ENCODE measurements at places on chromosomes 11 and 22. TPM values are rescaled to one million over a fixed set of nuclear protein-coding genes. Genes with fewer than 3 reads are reported as not detected.

Gene APOL1
- 15.2 TPM for total RNA-seq

Gene FHIP1B
- 12.2 TPM for total RNA-seq

Gene TP53I11
- 39.4 TPM for total RNA-seq

DNA sequence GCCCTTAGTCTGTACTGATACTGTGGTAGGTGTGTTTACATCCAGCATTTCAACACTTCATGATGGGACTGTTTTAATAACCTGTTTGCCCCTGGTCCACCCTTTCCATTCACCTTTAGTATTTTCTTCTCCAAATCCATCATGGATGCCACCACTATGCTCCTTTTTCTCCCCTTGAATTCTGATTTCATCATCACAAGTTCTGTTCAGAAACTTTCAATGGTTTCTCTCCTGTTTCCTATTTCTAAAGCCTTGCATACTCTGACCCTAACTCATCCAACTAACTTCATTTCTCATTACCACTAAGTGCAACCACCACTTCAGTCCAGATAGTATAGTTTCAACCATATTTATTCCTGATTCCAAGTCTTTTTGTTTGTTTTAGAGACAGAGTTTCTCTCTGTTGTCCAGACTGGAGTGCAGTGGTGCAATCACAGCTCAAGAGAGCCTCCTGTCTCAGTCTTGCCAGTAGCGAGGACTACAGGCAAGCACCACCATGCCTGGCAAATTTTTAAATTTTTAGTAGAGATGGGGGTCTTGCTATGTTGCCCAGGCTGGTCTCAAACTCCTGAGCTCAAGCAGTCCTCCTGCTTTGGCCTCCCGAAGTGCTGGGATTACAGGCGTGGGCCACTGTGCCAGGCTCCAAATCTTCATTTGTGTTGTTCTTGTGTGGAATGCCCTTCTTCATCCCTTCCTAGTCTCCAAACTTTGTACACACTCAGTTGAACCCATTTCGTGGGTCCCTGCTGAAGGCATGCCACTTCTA lies 1.2 kb upstream of the LIN7C start:
- H3K27ac ChIP-seq = peak overlapping the region; percentile 94
- peaks cover 79% of the 10 kb centered on the region for H3K4me1 ChIP-seq
- H3K36me3 ChIP-seq = peaks cover 3% of the 10 kb centered on the region
- H3K4me3 ChIP-seq = peak overlapping the region; percentile 92

DNA sequence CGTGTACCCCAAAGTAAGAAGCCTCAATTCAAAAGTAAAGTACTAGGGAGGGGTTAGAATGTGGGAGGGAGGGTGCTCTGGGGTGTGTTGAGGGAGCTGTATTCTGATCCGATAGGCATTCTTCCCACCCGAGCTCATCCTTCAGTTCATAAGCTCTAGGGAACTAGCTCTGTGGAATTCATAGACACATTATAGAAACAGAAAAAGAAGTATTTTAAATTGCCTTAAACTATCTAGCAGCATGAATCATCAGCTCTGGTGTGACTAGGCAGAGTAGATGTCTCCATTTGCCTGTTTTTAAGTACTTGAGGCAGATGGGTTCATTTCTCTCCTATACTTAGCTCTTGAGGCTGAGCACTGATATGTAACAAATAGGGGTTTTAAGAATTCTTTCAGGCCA lies 7.3 kb upstream of the SGSM3 start:
- H3K4me1 ChIP-seq = peaks cover 7% of the 10 kb centered on the region
- H3K36me3 ChIP-seq = peaks cover 99% of the 10 kb centered on the region
- no peak overlapping the region for H3K4me3 ChIP-seq
- DNase-seq = no peak

GRCh38 chr11:44535191-44535980 lies 30.1 kb upstream of the CD82 start:
- H3K4me3 ChIP-seq = no peak overlapping the region
- DNase-seq = no peak
- H3K27me3 ChIP-seq = peaks cover 5% of the 10 kb centered on the region
- no peaks in the 10 kb centered on the region for H3K36me3 ChIP-seq

DNA sequence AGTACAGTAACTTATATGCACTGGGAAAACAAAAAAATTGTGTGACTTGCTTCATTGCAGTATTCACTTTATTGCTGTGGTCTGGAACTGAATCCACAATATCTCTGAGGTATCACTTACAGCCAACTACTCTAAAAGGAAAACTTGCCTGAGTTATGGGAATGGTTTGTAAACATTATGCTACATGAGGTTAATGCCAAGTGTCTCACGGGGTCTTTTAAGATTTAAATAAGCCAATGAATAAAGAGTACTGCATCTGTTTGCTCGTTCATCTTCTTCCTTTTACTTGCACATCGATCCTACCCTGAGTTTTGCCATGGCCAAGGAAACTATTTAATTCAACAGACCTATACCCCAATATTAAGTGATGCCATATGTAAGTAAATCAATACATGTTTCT lies 72.0 kb upstream of the API5 start:
- H3K36me3 ChIP-seq = no peaks in the 10 kb centered on the region
- DNase-seq = no peak
- H3K27ac ChIP-seq = no peak overlapping the region

GRCh38 chr11:61887839-61888494 lies 3.4 kb downstream of the FADS3 start:
- peak overlapping the region; percentile 98 for H3K27ac ChIP-seq
- no peaks in the 10 kb centered on the region for H3K36me3 ChIP-seq
- DNase-seq = peak; percentile 87
- H3K4me1 ChIP-seq = peaks cover 87% of the 10 kb centered on the region
- peak overlapping the region; percentile 23 for H3K4me3 ChIP-seq

- DNase-seq = no peak
- H3K4me3 ChIP-seq = no peak overlapping the region
- H3K4me1 ChIP-seq = peaks cover 8% of the 10 kb centered on the region
- no peaks in the 10 kb centered on the region for H3K36me3 ChIP-seq
These were observed 22.5 kb upstream of the CLDN5 start for GRCh38 chr22:19546680-19547079.

GRCh38 chr22:19887256-19887985 lies 32.7 kb upstream of the GNB1L start:
- H3K27me3 ChIP-seq = no peaks in the 10 kb centered on the region
- H3K4me3 ChIP-seq = no peak overlapping the region
- no peak overlapping the region for H3K27ac ChIP-seq
- H3K36me3 ChIP-seq = peaks cover 5% of the 10 kb centered on the region

DNA sequence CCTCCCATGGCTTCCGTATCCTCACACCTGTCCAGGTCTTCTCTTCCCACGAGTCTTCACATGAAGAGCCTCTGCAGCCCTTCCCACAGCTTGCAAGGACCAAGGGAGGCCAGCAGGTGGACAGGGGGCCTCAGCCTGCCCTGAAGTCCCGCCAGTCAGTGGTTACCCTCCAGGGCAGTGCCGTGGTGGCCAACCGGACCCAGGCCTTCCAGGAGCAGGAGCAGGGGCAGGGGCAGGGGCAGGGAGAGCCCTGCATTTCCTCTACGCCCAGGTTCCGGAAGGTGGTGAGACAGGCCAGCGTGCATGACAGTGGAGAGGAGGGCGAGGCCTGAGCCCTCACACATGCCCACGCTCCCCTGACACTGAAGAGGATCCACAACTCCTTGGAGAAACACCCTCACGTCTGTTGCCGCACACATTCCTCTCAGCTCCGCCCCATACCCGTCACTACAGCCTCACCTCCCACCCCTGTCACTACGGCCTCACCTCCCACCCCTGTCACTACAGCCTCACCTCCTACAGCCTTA lies 8.3 kb downstream of the SSH3 start:
- H3K4me3 ChIP-seq = no peak overlapping the region
- H3K27me3 ChIP-seq = no peaks in the 10 kb centered on the region
- H3K4me1 ChIP-seq = peaks cover 3% of the 10 kb centered on the region
- no peak overlapping the region for H3K27ac ChIP-seq

DNA sequence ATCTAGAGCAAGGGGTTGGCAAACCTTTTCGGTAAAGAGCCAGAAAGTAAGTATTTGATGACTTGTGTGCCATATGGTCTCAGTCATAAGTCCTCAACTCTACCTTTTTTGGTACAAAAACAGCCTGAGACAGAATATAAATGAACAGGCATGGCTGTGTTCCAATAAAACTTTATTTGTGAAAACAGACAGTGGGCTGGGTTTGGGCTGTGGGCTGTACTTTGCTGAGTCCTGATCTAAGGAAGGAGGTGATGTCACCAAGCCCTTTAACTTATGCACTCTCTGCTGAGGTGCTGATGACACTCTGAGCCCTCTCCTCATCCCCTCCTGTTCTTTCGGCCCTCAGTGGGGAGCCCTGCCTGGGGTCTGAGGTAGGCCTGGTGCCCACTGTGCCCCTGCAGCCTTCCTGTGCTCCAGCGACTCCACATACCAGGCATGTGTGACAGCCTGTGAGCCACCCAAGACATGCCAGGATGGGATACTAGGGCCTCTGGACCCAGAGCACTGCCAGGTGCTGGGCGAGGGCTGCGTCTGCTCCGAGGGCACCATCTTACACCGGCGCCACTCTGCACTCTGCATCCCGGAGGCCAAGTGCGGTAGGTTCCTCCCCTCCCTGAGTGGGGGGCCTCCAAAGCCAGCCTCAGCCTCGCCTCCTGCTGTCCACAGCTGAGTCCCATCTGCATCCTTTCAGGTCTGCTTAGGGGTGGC lies 85.9 kb upstream of the MYOD1 start:
- H3K27ac ChIP-seq = no peak overlapping the region
- DNase-seq = no peak
- no peaks in the 10 kb centered on the region for H3K4me1 ChIP-seq
- no peak overlapping the region for H3K4me3 ChIP-seq

DNA sequence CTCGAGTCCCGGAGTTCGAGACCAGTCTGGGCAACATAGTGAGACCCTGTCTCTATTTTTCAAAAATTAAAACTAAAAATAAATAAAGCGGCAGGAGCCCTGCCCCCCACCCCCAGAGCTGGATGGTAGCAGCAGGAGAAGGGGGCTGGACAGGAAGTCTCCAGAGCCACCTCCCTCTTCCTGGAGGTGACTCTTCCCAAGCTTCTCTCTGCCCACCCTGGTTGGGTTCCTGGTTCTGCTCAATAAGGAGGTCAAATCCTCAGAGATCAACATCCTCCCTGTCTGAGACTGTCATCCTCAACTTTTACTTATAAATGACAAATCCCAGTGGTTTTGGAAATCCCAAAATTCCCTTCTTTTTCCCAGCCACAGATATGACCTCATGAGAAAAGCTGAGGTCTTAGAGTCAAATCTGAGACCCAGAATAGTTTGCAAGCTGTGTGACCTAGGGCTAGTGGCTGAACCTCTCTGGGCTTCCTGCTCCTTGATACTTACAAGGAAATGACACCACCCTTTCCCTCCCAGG lies 987 bp downstream of the C1QTNF6 start:
- peak overlapping the region; percentile 58 for H3K4me3 ChIP-seq
- no peaks in the 10 kb centered on the region for H3K27me3 ChIP-seq
- DNase-seq = peak; percentile 14
- peak overlapping the region; percentile 86 for H3K27ac ChIP-seq

GRCh38 chr11:74025467-74026166 lies 16.7 kb upstream of the UCP3 start:
- no peak overlapping the region for H3K4me3 ChIP-seq
- no peak overlapping the region for H3K27ac ChIP-seq
- H3K36me3 ChIP-seq = peaks cover 17% of the 10 kb centered on the region
- DNase-seq = no peak

DNA sequence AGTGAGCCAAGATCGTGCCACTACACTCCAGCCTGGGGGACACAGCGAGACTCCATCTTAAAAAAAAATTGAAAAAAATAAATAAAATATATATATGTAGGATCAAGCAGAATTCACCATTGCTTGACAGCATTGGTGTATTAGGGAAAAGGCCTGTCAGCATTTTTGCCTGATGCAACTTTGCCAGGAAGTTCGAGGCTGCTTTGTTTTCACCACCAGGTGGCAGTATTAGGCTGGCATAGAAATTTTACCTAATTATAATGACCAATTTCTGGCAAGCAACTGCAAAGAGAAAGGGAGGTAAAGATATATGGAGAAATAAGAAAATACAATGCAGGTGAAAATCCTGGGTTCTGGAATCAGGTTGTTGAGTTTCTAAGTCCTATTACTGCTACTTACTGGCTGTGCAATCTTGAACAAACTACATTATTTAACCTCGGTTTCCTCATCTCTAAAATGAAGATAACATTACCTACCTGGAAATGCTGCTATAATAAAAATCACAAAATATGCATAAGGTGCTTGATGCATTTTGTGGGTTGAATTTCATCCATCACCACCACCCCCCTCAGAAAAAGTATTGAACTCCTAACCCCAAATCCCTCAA lies 24.7 kb downstream of the LAYN start:
- no peak overlapping the region for H3K27ac ChIP-seq
- no peak overlapping the region for H3K4me3 ChIP-seq
- H3K36me3 ChIP-seq = no peaks in the 10 kb centered on the region
- H3K4me1 ChIP-seq = no peaks in the 10 kb centered on the region
- DNase-seq = peak; percentile 26
- no peaks in the 10 kb centered on the region for H3K27me3 ChIP-seq

DNA sequence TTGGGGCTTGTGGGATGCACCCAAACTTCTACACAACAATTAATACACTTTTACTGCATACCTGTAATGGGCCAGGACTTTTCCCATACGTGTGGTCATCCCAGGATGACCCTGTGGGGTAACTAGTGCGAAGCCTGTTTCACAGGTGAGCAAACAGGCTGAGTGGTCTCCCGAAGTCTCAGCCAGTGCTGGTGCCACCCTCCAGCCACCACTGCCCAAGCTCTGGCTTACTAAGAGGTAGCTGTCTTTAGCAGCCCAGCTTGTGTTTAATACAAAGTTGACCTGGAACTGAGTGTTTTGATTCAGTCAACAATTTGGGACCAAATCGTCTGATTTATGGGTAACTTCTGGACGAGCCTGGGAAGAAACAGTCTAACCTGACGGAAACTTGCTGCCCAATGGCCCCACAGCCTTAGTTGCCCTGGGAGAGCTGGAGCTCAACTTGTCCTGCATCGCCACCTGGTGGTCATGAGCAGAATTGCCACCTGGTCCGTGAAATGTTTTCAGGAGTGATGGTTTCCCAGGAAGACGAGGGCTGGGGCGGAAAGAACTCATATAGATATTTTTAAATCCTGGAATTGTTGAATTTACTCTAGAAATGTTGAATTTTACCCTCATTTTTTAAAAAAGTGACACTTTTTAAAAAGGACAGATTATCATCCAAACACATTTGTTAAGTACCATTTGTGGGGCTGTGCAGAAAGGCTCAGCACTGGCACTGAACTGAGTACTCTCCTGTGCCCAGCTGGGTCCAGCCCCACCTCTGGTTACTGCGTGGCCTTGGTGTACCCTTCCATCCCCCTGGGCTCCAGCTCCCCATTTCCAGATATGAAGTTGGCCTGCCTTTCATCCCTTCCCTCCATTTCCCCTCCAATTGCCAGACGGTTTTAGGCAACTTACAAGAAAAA lies 95.5 kb upstream of the PARVA start:
- no peak overlapping the region for H3K4me3 ChIP-seq
- DNase-seq = peak; percentile 83
- peaks cover 11% of the 10 kb centered on the region for H3K4me1 ChIP-seq
- no peaks in the 10 kb centered on the region for H3K27me3 ChIP-seq

DNA sequence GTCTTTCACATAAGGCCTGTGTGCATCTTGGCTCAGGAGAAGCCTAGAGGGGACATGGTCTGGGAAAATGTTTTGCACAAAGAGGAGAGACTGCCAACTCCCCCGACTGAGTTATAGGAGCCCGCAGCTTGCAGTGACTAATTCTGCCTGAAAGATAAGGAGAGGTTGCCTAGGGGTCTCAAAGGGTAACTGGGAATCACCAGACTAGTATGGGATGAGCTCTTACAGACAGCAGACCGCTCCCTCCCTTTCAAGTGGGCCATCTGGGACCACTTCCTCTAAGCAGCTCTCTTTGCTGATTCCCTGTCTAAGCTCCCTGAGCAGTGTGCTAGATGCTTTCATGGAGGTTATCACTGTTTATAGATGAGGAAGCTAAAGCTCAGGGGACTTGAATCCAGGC lies 105.1 kb downstream of the TENM4 start:
- no peaks in the 10 kb centered on the region for H3K36me3 ChIP-seq
- no peak overlapping the region for H3K4me3 ChIP-seq
- H3K27ac ChIP-seq = no peak overlapping the region
- no peak for DNase-seq
- H3K27me3 ChIP-seq = peaks cover 21% of the 10 kb centered on the region

All from left ventricle myocardium inferior (tissue), 1 donor.